ENCODE measurements at places on chromosomes 5 and 9.

- no peak for DNase-seq
Observed at GRCh38 chr5:40653221-40654022, 26.3 kb upstream of the PTGER4 start.

DNA sequence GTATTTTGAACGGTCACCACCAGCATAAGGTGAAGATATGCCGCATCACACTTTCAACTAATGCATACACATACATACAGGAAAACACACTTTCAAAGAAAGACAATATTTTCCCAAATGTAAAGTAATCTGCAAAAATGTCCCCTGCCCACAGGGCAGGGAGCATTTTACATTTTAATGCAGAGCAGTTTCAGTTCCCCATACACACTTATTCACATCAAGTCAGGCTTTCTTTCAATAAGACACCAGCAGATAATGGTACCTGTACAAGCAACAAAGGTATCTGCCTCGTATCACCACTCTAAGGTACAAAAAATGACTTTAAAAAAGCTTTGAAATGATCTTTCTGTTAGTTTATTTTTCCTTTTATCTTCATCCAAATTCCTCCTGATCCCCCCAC lies 247.1 kb upstream of the CCNG1 start:
- DNase-seq, result no peak

- no peak for DNase-seq
Observed at GRCh38 chr9:11794984-11795383, 898.2 kb upstream of the TYRP1 start.

- DNase-seq, result no peak
Observed at GRCh38 chr5:173901705-173902104, 13.6 kb downstream of the CPEB4 start.

DNA sequence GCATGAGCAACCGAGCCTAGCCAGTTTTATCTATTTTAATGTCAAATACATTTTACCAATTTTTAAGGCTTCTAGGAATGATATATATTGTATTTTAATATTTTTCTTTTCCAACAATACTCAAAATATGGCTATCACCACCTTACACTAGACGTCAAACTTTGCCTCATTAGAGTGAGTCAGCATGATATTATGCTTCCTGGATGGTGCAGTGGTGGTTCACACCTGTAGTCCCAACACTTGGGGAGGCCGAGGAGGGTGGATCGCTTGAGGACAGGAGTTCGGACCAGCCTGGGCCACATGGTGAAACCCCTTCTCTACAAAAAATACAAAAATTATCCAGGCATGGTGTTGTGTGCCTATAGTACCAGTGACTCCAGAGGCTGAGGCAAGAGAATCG lies 7.3 kb upstream of the CDC14B start:
- peak; percentile 42 for DNase-seq

DNA sequence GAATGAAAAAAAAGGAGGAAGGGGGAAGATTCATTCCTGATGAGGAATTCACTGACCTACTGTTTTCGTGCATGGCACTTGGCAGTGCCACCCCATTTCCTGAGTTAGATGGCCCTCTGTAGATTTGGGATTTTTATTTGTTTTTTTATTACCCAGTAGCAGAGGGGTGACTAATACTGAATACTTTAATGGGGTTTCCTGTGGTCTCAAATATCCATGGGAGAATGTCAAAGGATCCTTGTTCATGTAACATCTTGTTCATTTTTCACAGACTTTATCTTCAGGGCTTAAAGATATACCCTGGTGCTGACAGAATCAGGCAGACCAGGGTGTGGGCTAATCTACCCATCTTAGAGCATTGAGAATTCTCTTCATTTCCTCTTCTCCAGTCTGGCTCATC lies 93.0 kb downstream of the MAMDC2 start:
- DNase-seq, result peak; percentile 96

DNA sequence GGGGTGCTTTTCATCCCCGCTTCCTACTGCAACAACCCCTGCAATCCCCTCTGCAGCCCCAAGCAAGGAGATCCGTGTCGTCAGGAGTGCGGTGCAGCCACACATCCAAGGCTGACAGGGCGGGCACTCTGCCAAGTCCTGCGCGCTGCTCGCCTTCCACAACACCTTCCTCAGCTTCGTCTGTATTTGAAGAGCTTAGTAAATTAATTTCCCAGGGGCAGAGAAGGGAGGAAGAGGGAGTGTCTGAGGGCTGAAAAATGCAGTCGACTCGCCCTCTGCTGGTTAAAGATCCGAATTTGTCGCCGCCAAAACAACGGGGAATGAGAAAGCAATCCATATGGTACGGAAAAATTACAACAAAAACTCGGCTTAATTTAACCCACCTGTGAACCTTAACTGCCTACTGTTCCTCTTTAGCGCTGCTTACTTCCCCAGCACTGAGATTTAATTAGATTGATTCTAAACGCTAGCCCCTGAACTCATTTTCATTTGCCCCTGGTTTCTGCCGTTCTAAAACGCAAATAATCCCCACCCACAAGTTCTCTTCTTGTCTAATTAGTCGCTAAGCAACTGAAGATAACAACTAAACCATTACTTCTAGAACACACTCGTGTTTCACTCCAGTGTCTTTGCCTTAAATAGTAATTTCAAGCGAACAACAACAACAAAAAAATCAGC lies 10.9 kb upstream of the PCDHB1 start:
- peak; percentile 27 for DNase-seq

- no peak for DNase-seq
Observed at GRCh38 chr5:128844354-128844923, 120.8 kb upstream of the SLC27A6 start.

GRCh38 chr5:41870627-41871048 lies 413 bp upstream of the OXCT1 start:
- no peak for DNase-seq

GRCh38 chr5:164007064-164007463 lies 501.6 kb downstream of the MAT2B start:
- no peak for DNase-seq

- peak; percentile 54 for DNase-seq
Observed at GRCh38 chr5:5497152-5497788, 74.8 kb downstream of the ICE1 start.

DNA sequence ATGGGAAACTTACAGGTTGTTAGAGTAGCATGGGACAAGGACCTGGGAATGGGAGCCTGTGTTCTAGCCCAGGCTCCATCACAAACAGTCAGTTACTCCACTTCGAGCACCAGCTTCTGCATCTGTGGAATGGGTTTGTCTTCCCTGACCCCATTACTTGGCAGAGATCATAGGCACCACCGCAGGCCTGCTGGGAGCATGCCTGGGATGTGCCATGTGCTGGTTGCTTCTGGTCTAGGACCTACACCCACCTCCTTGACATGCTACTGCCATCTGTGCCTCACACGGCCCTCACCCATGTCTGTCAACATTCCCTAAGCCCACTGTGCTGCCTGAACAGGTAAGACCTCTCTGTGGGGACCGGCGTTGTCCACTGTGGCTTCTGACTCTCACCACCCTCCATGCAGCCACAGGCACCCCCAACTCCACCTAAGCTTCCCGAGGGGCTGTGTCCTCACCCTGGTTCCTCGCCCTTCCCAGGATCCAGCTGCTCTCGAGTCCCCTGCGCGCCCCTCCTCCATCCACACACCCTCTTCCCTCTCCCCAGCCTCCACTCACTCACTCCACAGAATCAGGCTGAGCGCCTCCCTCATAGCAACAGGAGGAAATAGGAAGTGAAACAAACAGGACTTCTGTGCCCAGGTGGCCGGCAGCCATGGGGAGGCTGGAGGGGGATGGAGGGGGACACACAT lies 85.9 kb upstream of the FAM120A start:
- DNase-seq, result no peak

- DNase-seq, result no peak
Observed at GRCh38 chr9:109417054-109417453, 81.1 kb downstream of the PTPN3 start.

GRCh38 chr9:129347316-129348120 lies 169.5 kb upstream of the IER5L start:
- peak; percentile 44 for DNase-seq

DNA sequence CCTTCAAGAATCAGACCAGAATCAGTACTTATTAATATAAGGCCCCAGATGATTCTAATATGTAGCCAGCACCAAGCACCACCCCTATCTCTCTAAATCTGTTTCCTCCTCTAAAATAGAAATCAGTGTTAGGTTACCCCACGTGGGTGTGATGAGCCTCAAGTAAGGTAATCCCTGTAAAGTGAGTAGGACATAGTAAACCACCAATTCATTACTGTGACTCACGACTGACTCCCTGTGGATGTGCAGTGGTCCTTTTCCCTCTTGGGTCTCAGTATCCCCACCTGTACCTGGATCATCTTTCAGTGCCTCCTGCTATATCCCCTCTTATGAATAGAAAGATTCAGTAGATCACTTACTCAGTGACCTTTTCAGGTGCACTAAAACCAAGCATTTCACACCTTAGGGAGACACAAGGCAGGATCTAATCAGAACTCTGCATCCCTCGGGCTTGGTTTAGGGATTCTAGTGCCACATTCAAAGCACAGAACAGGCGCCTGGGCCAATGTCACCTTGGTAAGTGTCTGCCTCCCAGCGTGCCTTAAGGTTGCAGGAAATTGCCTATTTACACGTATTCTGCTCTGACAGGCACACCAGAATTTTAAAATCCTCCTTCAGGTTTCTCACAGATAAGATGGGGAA lies 12.2 kb upstream of the ALDH1B1 start:
- DNase-seq, result peak; percentile 69

DNA sequence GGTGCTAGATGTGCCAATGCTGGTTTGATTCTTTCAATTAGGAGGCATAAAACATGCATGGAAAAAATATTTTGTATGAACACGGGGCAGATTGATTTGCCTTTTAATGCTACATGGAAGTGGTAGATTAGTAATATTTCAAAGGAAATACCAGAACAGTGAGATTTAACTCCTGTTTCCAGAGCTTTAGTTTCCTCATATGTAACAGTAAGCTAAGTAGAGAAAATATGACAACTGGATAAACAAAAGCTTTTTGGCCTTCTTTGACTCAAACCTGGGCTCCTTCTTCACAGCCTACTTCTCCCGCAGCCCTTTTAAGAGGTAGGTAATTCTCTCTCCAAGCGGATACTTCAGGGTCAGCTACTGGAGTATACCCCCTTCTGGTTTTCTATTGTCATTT lies 254.2 kb upstream of the TRPC7 start:
- peak; percentile 22 for DNase-seq

DNA sequence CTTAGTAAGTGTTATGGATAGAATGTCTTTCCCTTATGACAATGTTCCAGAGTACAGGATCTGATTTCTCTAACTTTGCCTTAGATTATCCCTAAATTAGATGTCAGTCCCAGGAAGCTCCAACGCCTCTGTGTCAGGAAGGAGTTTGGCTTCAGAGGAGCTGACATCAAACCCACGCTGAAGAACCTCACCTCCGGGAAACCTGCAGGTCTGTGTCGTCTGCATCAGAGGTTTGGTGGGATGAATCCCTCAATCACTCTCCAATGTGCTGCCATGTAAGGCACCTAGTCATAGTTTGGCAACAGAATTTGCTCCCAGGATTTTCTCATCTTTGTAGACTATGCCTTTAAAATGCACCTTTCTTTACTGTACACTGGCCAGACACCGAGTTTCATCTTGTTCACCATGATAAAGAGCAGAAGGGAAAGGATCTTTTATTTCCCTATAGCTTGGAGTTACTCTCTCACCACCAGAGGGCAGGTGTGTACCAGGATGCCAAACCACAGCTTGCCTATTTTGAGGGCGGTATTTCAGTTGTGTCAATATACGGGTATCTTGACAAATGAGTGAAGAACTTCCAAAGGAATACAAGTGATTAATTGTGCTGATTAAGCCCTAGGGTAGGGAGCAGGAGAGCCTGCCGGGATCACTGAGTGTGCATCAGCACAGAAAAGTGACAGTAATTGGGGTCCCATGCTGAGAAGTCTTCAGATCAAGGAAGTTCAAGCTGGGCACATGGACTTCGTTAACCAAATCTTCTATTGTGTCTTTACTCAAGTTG lies 23.4 kb downstream of the MINAR2 start:
- peak; percentile 51 for DNase-seq

- DNase-seq, result no peak
Observed at GRCh38 chr9:73083519-73083918, 68.1 kb upstream of the ANXA1 start.

GRCh38 chr5:154271936-154272514 lies 81.5 kb downstream of the GALNT10 start:
- DNase-seq, result no peak

DNA sequence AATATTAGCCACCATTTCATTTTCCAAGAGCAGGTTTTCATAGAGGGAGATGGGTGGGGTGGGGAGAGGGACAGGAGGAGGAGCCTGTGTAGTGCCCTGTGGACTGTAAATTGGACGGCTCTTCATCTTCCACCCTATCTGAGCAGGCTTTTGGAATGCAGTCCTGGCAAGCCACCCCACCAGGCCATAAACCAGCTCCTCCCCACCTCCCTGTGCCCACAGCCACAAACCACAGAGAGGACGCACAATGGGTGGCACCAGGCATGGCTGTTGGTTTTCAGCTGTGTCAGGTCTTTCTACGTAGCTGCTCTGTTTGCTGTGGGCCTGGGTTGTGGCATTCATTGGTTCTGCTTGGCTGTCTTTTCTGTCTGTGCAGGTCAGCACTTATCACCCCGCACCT lies 58.0 kb downstream of the PLAC8L1 start:
- peak; percentile 73 for DNase-seq

- DNase-seq, result peak; percentile 56
Observed at GRCh38 chr5:140365282-140365681, 5.3 kb downstream of the SLC4A9 start.

DNA sequence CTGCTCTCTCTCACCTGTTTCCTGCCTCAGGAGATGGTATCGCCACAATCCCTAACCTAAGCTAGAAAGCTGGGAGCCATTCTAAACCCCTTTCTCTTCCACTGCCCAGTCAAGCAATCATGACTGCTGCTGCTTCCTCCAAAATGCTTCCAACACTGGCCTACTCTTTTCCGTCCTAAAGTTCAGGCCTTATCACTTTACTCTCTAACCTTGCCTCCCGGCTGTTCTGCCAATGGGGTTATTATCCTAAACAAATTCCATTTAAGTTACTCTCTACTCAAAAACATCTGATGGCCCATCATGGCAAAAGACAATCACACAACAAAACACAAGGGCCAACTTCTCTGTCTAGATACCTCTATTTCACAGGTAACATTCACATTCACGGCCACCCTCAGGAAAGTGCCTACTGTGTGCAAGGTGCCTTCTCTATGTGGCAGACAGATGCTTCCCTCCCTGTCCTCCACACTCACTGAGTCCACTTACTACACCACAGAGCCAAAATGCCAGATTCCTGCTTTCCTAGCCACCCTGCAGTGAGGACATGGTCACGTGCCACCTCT lies 168.0 kb downstream of the CDK5RAP2 start:
- no peak for DNase-seq

- DNase-seq, result no peak
Observed at GRCh38 chr5:138878437-138879235, 3.5 kb upstream of the LRRTM2 start.

DNA sequence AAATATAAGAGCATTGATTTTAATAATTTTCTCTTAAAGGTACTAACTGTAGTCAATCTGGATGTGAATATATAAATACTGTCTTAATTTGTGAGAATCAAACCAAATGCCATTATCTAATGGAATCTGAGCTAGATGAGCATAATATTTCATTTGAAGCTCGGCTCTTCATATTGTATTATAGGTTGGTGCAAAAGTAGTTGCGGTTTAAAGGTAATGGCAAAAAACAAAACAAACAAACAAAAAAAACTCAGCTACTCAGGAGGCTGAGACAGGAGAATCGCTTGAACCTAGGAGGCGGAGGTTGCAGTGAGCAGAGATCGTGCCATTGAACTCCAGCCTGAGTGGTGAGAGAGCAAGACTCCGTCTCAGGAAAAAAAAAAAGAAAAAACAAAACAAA lies 96.4 kb downstream of the CFAP90 start:
- DNase-seq, result no peak

Data from M059J (cell line).